ENCODE measurements at places on chromosomes 6 and 20.

- DNase-seq, result no peak
These were observed 6.8 kb downstream of the OR2H2 start for GRCh38 chr6:29591677-29592076.

DNA sequence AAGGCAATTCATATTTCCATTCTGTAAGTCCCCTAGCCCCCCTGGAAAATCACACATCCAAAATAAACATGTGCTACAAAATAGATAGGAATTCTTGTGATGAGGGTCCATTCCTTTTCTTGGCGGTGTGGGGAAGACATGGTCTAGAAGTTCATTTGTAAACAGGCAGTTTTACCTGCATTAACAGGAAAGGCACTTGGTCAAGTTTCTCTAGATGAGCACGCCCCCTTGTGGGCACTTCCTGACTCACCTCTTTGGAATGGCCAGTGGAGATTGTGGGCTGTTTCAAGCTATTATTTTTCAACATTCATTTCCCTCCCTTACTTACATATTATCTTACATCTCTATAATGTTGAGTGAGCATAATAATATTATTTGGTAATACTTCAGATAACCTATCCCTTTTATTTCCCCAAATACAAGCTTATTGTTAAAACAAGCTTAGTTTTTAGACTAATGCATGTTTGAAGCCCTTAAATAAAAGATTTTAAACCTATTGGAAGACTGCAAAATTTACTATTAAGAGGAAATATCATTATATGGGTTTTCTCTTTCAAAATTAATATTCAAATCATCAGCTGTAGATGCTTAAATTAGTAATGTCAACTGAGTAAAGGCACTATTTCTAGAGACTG lies 92.1 kb downstream of the TASP1 start:
- peak; percentile 38 for DNase-seq

DNA sequence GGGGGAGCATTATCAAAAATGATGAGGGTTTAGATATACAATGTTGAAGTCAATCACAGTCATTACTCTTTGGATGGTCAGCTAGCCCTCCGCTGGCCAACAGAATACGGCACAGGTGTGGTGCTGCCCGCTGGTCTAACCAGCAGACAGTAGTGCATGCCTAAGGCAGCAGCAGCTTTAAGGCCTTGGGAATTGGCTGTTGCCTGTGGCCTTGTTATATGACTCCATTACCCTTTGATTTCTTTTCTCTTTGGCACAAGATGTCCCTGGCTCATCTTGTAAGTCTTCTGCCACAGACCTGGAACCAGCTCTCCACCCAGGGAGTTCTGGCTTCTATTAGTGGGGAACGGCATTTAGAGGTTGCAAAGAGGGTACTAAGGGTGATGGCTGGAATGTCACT lies 110.2 kb downstream of the WDR27 start:
- no peak for DNase-seq

DNA sequence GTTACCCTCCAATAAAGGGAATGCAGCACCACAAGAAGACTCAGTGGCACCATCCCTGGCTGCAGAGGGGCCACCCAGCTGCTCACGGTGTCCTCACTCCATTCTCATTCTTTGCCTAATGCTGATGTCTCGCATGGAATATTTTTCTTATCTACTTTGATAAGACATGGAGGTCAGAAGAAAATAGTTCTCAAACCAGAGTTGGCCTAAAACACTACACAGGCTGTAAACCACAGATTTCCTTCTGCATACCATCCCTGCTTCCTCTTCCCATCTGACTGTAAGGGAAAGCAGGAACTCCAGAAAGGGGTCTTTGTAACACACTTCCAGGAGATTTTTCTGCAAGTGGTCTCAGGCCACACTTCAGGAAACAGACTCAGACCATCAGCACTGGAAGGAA lies 43.1 kb upstream of the CD93 start:
- DNase-seq, result no peak

DNA sequence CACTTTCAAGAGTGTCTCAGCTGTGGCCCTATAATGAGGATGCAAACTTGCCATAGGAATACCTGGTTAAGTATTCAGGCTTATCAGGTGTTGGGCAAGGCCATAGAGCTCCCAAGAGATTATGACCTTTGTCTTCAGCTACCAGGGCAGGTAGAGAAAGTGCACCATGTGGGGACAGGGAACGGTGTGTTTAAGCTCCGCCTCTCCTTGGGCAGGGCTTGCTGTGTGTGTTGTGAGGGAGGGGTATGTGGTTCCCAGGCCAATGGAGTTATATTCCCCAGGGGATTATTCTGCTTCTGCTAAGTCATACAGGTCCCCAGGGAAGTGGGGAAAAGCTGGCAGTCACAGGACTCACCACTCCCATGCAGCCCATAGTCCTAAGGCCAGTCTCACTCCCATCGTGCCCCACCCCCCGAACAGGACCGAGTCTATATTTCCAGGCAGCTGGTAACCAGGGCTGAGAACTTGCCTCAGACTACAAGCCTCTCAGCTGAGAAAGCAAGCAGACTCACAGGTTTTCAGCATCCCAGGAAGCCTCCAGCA lies 660.2 kb downstream of the HTR1B start:
- no peak for DNase-seq

GRCh38 chr6:156131221-156131903 lies 645.8 kb upstream of the ARID1B start:
- no peak for DNase-seq

- DNase-seq, result no peak
These were observed 90.4 kb downstream of the KIF6 start for GRCh38 chr6:39634646-39635341.

GRCh38 chr20:44409132-44409600 lies 53.7 kb downstream of the HNF4A start:
- no peak for DNase-seq

GRCh38 chr20:50267041-50267865 lies 76.6 kb downstream of the CEBPB start:
- DNase-seq, result no peak

DNA sequence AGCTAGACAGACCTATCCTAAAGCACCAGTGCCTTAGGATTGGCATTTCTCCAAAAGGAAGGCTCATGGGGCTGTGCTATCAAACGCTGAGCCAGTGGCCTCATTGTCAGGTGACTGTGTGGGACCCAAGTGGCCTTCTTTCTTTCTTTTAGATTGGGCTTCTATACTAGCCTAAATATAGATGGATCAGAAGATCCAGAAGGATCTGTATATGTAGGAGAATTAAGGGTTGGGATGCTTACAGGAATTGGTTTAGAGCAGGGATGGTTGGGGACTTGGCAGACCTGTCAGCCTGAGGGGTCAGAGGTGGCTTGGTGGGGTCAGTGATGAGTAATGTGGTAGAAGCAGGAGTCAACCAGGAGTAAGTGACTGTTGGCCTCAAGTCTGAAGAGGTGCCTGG lies 14.8 kb downstream of the ABT1 start:
- DNase-seq, result no peak

- DNase-seq, result no peak
These were observed 28.2 kb upstream of the TAF8 start for GRCh38 chr6:42021847-42022754.

Data from NCI-H2029 treated with DMSO at 0.1 percent for 48 hours (cell line).